Foreskin keratinocyte (primary cell): ENCODE measurements at places on chromosomes 11 and 22. TPM values are rescaled to one million over a fixed set of nuclear protein-coding genes. Genes with fewer than 3 reads are reported as not detected.

The OR52E8 gene
- total RNA-seq: not detected in 2 replicates

The OR4A16 gene
- total RNA-seq: not detected in 2 replicates

The JHY gene
- total RNA-seq: 4.0 and 4.7 TPM in 2 replicates

The MB gene
- not detected in 2 replicates for total RNA-seq

The TMEM151A gene
- total RNA-seq: 0.04 TPM in 1 of 2 replicates, not detected in the other

The SLC6A5 gene
- total RNA-seq: not detected in 2 replicates

The TRIM29 gene
- total RNA-seq: 177 and 190 TPM in 2 replicates

The ZBTB16 gene
- not detected in 2 replicates for total RNA-seq

The ANO5 gene
- total RNA-seq: not detected in 2 replicates

The KCNK4 gene
- not detected in 2 replicates for total RNA-seq

GRCh38 chr11:36326524-36327419 lies 30.7 kb downstream of the PRR5L start:
- no peak for DNase-seq

GRCh38 chr11:57315491-57315890 lies 9.3 kb downstream of the TNKS1BP1 start:
- no peak for DNase-seq

- no peak for DNase-seq
Observed at GRCh38 chr22:31891366-31892079, 52.8 kb upstream of the YWHAH start.

GRCh38 chr22:45248832-45249561 lies 8.3 kb upstream of the KIAA0930 start:
- no peak for DNase-seq

DNA sequence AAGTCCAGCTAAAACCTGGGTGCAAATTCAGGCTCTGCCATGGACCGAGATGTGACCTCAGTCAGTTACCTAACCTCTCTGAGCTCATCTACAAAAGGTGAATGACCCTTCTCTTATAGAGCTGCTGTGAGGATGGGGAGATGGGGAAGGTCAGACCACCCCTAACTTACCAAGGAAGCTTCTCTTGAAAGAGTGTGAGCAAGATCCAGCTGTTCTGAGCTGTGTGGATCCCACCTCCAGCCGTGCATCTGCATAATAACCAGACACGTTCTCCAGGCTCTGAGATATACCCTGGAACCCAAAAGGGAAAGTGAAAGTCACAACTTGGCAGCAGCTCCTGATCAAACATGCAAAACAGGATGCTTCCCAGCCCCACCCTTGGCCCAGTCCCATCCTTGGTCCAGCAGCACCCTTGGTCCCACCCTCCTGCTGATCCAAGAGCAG lies at the start of gene APOL3:
Gene APOL3 (minus strand): TSS at position 257 of the 444 bp plus-strand sequence. CDS start 11,700 bp downstream, outside the sequence.
- no peak for DNase-seq

DNA sequence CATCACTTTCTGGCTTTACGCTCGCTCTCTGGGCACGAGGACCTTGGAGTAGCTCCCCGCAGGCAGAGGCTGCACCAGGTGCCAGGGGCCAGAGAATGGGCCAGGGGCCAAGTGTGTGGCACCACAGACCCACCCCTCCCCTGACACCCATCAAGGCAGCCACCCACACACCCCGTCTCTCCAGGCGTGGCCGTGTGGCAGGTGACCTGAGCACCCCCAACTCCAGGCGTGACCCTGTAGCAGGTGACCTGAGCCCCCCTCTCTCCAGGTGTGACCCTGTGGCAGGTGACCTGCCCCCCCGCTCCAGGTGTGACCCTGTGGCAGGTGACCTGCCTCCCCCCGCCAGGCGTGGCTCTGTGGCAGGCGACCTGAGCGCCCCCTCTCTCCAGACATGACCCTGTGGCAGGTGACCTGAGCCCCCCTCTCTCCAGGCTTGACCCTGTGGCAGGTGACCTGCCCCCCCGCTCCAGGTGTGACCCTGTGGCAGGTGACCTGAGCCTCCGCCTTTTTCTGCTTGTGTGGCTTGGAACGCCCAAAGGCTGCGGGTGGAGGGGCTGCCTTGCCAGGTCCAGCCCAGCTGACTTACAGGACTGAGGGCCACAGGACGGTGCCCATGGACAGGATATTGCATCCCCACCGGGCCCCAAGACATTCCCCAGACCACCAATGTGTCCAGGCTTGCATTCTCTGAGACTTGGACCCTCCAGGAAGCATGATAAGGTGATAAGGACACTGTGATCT lies 667.2 kb downstream of the BRD1 start:
- no peak for DNase-seq

- DNase-seq: no peak
Observed at GRCh38 chr11:250274-250673, 13.5 kb downstream of the PSMD13 start.

- no peak for DNase-seq
Observed at GRCh38 chr11:113197446-113197845, 116.9 kb upstream of the TTC12 start.

DNA sequence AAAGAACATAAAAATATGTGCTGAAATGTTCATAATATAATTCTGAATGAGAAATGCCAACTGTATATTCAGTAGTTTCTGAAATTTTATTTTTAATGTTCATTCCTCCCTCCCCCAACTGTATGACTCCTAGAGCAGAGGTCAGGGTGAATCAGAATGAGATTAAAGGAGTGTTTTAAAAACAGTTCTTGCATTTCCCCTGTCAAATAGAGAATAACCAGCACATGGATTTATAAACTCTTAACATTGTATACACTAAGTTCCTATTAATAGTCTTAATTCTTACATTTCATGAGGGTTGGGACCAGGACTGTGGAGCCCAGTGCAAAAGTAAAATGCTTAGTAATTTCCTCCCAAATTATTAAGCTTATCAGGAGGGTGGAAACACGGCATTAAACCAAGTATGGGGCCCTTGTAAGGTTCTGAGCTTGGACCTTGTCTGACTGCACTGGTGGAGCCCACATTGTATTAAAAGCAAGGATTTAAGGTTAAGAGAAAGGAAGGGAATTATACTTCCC lies 474.6 kb upstream of the RAG2 start:
- DNase-seq: no peak

DNA sequence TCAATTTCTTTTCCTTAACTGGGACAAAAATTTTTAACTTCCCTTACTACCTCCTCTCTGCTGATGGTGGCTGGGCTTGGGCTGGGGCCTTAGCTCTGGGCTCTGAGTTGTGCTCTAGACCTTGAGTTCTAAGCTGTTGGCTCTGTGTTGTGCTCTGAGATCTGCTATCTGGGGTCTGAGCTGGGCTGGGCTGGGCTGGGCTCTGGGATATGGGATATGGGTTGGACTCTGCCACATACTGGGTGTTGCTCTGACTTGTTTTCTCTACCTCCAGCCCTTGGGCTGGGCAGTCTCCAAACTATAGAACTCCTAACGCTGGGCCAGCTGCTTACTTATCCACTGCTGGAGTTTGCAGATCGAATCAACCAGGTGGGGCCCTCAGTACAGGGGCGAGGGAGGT lies 41.9 kb downstream of the DNHD1 start:
- DNase-seq: no peak

- peak; percentile 88 for DNase-seq
Observed at GRCh38 chr11:69352715-69353319, 58.9 kb downstream of the MYEOV start.

- no peak for DNase-seq
Observed at GRCh38 chr11:73565804-73566203, 32.1 kb downstream of the FAM168A start.

DNA sequence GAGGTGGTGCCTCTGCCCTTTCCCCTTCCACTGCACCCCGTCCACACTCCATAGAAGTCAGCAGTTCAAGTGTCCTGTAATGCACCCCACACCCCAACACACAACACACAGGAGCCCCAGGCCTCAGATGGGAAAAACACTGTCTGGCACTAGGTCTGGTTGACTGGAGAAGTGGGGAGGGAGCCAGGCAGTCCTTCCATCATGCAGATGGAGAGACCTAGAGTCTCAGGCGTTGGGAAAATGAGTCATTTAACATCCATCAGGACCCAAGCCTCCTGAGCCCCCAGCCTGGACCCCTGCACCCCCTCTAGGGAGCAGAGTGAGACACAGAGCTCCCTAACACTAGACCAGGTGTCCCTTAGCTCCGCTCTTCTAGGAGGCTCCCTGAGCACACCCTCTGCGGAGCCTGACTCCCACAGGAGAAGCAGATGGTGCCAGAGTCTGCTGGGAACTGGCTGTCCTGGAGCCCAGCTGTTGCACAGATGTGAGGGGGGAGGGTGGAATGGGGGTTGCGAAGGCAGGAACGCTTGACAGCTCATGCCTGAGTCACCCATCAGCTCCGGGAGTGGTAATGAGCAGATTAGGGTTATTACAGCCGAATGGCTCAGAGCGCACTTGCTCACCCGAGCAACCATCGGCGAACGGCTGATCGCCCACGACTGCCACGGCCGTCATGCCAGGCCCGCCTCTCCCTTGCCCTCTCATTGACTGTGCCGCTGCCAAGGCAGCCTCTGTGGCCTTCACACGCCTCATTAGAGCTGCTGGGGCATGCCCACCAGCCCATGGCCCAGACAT lies 22.1 kb upstream of the SYT7 start:
- peak; percentile 96 for DNase-seq

DNA sequence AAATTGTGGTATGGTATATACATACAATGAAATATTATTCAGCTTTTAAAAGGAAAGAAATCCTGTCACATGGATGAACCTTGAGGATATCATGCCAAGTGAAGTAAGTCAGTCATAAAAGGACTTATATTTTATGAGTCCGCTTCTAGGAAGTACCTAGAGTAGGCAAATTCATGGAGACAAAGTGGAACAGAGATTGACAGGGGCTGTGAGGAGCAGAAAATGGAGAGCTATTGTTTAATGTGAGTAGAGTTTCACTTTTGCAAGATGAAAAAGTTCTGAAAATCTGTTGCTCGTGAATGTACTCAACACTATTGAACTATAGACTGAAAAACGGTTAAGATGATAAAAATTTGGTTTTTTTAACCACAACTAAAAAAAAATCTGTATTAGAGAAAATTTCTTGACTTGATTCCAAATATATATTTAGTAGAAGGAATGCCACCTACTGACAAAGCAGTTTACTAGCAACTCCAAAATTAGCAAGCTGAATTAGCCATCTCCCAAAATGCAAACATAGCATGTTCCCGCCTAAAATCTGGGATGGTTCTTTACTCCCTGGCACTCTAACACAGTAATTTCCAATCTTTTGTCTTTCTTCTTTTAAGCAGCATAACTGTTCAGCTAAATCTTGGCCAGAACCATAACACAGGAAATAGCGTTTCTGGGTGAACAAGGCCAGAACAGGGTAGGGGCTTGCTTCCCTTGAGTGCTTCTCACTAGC lies 1.5 kb downstream of the UFD1 start:
- DNase-seq: no peak
